ENCODE measurements at places on chromosomes 12 and 14.

DNA sequence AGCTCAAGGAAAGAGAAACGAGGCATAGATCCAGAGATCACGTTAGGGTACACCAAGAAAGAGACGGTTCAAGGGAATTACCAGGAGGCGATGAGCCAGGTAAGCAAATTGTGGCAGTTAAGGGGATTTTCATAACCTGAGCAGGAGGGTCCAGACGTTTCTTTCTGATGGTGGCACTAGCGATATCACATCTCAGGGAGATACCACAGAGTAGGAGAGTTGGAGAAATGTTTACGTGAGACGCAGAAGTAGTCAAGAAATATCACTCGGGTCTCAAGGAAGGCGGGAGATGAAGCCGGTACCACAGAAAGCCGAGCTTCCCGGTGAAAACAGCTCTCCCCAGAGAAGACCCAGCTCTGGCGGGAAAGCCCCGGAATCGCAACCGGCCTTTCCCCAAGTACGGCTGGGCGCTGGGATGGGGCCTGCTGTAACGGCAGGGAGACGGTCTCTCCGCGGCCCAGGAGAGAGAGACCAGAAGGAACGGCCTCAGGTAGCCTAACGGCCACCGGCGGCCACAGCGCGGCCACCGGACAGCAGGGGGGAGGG is 485 bp downstream of the SENP1 start:
- DNase-seq: no peak

DNA sequence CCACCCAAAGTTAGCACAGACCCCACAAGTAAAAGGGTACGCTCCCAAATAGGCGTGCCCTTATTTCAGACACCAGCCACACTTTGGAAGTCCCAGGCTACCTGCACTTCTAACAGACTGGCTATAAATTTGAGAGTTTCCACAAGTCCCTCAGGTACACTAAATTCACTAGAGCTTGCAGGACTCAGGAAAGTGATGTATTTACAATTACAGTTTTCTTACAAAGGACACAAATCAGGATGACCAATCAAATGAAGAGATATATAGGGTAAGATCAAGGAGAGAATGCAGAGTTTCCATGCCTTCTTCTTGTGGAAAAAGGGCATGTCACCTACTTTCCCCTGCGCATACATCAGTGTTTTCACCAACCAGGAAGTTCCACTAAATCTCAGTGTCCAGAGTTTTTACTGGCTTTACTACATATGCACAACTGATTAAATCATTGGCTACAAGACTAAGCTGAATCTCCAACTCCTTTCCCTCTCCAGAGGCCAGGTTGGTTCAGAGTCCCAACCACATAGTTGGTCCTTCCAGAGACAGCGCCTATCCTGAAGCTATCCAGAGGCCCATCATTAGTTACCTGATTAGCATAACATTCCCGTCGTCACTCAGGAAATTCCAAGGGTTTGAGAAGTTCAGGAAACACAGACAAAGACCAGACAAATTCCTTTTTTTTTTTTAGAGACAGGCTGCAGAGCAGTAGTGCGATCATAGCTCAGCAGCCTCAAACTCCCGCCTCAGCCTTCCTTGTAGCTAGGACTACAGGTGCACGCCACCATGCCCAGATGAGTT is 84.2 kb downstream of the DENND5B start:
- no peak for DNase-seq

- DNase-seq: no peak
Measured at GRCh38 chr12:11666131-11667050, 16.9 kb downstream of the ETV6 start.

GRCh38 chr14:100678469-100678828 is 48.2 kb upstream of the DLK1 start:
- DNase-seq: no peak

Data from cortex of kidney (tissue), 1 donor.